Esophagus squamous epithelium (tissue), 5 donors: ENCODE measurements at places on chromosomes 7 and 10.
A peak's percentile ranks its signal among the peaks of the same experiment; 100 is the strongest.

DNA sequence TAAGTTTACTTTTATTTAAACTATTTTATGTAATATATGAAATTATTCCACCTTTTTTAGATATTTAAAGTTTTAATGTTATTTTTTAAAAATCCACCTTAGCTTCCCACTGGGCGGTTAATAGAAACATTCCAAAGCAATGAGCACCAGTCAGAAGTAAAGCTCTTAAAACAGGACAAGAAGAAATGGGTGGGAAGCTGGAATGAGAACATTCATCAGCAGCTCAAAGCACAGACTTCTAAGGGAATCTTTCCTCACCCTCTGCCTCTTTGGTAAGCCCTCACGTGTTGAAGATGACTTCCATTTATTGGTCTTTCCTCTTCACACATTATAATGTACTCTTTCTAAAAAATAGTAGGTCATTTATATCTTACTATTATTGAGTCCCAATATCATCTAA lies 3.1 kb downstream of the AGMO start:
- H3K36me3 ChIP-seq: no peaks in the 10 kb centered on the region
- no peaks in the 10 kb centered on the region for H3K27me3 ChIP-seq
- H3K4me3 ChIP-seq: no peak overlapping the region
- DNase-seq: no peak

DNA sequence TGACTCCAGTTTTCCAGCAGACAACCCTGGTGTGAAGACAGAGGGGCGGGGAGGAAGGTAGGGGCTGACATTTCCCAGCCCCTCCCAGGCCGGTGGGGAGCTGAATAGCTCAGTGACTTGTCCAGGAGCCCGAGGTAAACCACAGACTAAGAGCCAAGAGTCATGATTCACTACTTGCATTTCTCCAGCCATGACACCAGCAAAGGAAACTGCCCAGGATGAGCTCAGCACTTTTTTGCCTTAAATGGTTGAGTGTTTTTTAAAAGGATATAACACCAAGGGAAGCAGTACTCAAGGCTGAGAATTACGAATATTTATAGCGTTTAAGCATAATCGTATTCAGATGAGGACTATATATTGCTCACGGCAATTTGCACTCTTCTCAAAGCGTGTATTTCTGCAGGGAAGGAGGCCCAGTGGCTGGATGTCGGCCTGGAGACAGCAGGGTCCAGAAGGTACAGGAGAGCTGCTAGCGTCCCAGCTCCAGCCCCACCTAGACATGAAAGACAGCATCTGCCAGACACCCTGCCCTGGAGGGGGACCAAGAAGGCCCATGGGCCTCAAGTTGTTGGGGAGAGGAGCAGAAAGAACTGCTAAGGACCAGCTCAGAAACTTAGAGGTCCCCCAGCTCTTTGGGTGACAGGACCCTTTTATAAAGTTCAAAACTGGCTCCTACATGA lies 141.4 kb downstream of the GRID1 start:
- H3K4me1 ChIP-seq: no peaks in the 10 kb centered on the region
- H3K27ac ChIP-seq: no peak overlapping the region
- no peaks in the 10 kb centered on the region for H3K27me3 ChIP-seq
- no peak for DNase-seq
- H3K4me3 ChIP-seq: no peak overlapping the region

- no peak for DNase-seq
- H3K4me3 ChIP-seq: no peak overlapping the region
- H3K27me3 ChIP-seq: no peaks in the 10 kb centered on the region
- H3K36me3 ChIP-seq: peaks cover 7% of the 10 kb centered on the region
- no peaks in the 10 kb centered on the region for H3K4me1 ChIP-seq
Observed at GRCh38 chr10:119567978-119568377, 25.5 kb upstream of the RGS10 start.

DNA sequence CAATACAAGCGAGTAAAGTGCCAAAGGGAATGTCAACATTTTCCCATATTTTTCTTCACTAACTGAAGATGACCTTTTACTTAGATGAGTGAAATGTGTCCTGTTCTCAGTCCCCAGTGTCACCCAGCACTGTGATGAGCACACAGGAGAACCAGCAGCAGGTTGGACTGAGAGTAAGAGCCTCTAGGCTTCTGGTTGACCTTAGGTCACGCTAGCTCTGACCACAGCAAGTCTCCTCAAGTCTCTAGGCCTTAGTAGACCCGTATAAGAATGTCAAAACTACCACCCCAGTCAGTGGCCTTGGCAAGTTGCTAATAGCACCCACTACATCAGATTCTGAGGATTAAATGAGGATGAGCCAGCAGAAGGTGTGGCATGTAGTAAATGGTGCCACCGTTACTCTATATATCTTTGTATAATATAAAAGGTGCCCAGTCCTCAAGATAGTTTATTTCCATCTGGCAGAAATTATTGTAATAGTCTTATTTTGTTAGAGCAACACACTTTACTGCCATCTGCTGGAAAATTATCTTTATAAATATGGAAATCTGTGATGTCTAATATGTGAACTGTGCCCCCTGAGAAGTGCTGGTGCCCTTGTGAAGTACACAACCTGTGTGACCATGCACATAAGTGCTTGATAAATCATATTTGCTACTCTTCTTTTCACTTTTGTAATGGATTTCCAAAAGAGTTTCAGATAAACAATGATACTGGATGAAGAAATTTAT lies 75.7 kb downstream of the SPAG6 start:
- no peaks in the 10 kb centered on the region for H3K4me1 ChIP-seq
- DNase-seq: no peak
- H3K4me3 ChIP-seq: no peak overlapping the region
- H3K27ac ChIP-seq: no peak overlapping the region

GRCh38 chr7:157018328-157018996 lies 8.0 kb upstream of the MNX1 start:
- H3K36me3 ChIP-seq: no peaks in the 10 kb centered on the region
- H3K4me3 ChIP-seq: no peak overlapping the region
- peaks cover 17% of the 10 kb centered on the region for H3K4me1 ChIP-seq
- DNase-seq: no peak

GRCh38 chr7:108358553-108358952 lies 97.7 kb downstream of the NRCAM start:
- no peaks in the 10 kb centered on the region for H3K27me3 ChIP-seq
- no peak overlapping the region for H3K27ac ChIP-seq
- DNase-seq: no peak
- H3K4me3 ChIP-seq: no peak overlapping the region

GRCh38 chr10:88987243-88987725 lies 3.3 kb upstream of the FAS start:
- no peak for DNase-seq
- no peak overlapping the region for H3K4me3 ChIP-seq
- no peaks in the 10 kb centered on the region for H3K27me3 ChIP-seq
- H3K27ac ChIP-seq: peak overlapping the region; percentile 29
- H3K4me1 ChIP-seq: peaks cover 4% of the 10 kb centered on the region
- H3K36me3 ChIP-seq: no peaks in the 10 kb centered on the region

DNA sequence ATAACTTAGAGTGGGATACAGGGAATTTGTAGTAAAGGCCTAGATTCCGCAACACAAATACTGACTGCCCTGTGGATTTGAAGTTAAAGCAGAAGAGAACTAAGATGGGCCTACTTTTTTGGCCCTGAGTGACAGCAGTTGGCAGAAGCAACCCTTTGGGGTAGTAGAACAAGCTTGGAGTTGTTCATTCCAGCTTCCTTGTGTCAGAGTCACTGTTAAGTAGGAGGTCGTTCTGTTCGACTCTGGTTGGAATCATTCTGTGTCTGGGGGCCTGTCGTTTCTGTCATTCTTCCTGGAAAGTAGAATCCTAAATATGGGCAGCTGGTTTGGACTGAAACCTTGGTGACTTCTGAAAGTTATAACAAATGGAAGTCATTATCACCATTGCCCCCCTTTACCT lies 865.9 kb downstream of the LRMDA start:
- no peaks in the 10 kb centered on the region for H3K27me3 ChIP-seq
- no peak for DNase-seq
- H3K4me3 ChIP-seq: no peak overlapping the region
- H3K27ac ChIP-seq: no peak overlapping the region

DNA sequence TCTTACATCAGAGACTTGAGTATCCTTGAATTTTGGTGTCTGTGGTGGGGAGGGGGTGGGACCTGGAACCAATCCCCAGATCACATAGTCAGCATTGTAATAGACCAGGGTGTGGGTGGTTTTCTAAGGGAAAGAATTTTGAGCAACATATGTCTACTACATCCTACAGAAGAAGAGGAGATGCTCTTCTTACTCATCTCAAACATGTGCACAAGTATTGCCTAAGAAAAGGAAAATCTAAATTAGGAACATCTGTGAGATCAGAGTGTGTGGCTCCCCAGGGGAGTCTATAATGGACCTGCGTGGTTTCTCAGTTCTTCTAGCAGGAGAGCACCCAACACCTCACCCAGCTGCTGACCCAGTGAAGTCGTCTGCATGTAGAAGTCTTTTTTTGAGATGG lies 148.8 kb downstream of the CCDC3 start:
- peaks cover 7% of the 10 kb centered on the region for H3K4me1 ChIP-seq
- H3K36me3 ChIP-seq: no peaks in the 10 kb centered on the region
- H3K27ac ChIP-seq: no peak overlapping the region
- H3K27me3 ChIP-seq: no peaks in the 10 kb centered on the region
- no peak overlapping the region for H3K4me3 ChIP-seq

DNA sequence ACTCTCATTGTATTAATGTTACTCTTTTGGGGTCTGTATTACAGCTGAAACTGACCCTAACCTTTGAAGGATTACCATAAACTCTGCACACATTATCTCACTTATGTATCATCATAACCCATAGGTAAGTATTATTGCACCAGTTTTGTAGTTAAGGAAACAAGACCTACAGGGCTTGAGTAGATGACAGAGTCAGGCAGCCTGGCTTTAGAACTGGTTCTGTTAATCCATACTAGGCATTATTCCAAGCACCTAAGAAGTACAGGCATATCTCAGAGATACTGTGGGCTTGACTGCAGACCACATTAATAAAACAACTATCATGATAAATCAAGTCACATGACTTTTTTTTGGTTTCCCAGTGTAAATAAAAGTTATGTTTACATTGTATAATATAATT lies 17.1 kb upstream of the AKR1B1 start:
- no peaks in the 10 kb centered on the region for H3K36me3 ChIP-seq
- H3K4me1 ChIP-seq: peaks cover 6% of the 10 kb centered on the region

- no peaks in the 10 kb centered on the region for H3K27me3 ChIP-seq
- H3K4me3 ChIP-seq: no peak overlapping the region
- no peak overlapping the region for H3K27ac ChIP-seq
- no peaks in the 10 kb centered on the region for H3K36me3 ChIP-seq
- DNase-seq: no peak
- no peaks in the 10 kb centered on the region for H3K4me1 ChIP-seq
Observed at GRCh38 chr7:10268034-10268433, 705.6 kb upstream of the PHF14 start.

DNA sequence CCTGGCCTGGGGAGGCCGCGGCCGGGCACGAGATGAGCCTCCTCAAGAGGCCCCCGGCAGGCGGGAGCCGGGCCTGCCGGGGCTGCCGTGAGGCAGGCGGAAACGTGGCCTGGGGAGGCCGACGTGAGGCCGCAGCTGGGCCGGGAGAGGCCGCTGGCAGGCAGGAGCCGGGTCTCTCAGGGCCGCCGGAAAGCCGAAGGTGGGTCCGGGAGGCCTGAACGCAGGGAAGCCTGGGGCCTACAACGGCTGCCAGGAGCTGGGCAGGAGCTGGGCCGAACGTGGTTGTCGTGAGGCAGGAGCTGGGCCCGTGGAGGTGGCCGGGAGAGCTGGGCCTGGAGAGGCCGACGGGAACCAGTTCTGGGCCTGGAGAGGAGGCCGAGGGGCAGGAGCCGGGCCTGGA lies 171.9 kb downstream of the TPST1 start:
- H3K4me3 ChIP-seq: no peak overlapping the region
- H3K27me3 ChIP-seq: no peaks in the 10 kb centered on the region
- DNase-seq: no peak
- H3K36me3 ChIP-seq: peaks cover 5% of the 10 kb centered on the region
- no peaks in the 10 kb centered on the region for H3K4me1 ChIP-seq

- no peak overlapping the region for H3K27ac ChIP-seq
- no peaks in the 10 kb centered on the region for H3K4me1 ChIP-seq
- H3K27me3 ChIP-seq: no peaks in the 10 kb centered on the region
- no peaks in the 10 kb centered on the region for H3K36me3 ChIP-seq
Observed at GRCh38 chr10:110363572-110364411, 59.1 kb upstream of the SMNDC1 start.

DNA sequence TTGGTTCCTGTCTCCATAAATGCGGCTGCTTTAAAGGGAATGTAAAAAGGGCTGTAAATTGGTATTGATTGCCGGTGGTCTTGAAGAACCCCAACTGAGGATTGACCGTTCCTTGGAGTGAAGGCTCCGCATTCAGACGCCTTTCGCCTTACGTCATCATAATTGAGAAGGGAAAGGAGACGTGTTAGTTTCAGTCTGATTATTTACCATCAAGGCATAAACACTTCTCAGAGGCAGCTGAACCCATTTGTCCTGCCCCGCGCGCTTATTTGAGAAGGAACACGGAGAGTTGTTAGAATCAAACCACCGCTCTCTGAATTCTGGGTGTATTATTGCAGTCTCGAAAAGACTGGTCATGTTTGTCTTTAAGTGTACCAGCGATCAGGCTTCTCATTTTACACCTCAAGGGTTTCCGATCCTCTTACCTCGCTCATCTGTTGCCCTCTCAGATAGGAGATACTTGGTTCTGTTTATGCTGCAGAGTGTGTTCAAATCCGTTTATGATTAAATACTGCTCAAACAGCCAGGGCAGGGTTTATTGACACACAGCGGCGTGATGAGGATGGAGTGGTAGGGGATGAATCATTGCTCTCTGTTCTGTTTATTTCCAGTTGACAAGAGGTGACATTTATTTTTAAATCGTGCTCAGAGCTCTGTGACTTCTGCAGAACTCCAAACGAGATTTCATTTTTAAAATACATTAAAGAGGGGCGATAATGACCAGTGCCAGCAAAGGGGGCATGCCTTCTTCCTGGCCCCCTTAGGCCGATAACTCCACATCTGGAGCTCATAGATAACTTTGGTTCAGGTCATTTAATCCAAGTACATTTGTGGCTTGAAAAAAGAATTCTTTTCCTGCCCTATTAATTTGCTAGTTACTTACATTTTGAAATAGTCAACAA lies 30.4 kb downstream of the FOXK1 start:
- no peaks in the 10 kb centered on the region for H3K36me3 ChIP-seq
- H3K4me1 ChIP-seq: peaks cover 37% of the 10 kb centered on the region
- no peaks in the 10 kb centered on the region for H3K27me3 ChIP-seq
- no peak for DNase-seq
- no peak overlapping the region for H3K27ac ChIP-seq

- H3K4me3 ChIP-seq: no peak overlapping the region
- no peak overlapping the region for H3K27ac ChIP-seq
- no peaks in the 10 kb centered on the region for H3K36me3 ChIP-seq
- H3K27me3 ChIP-seq: no peaks in the 10 kb centered on the region
- no peaks in the 10 kb centered on the region for H3K4me1 ChIP-seq
- no peak for DNase-seq
Observed at GRCh38 chr7:84339306-84339705, 144.7 kb upstream of the SEMA3A start.

GRCh38 chr7:148699782-148700629 lies 1.3 kb downstream of the CUL1 start:
- peak overlapping the region; percentile 85 for H3K4me3 ChIP-seq
- H3K36me3 ChIP-seq: no peaks in the 10 kb centered on the region
- H3K27me3 ChIP-seq: no peaks in the 10 kb centered on the region
- no peak for DNase-seq
- peaks cover 61% of the 10 kb centered on the region for H3K4me1 ChIP-seq

- no peaks in the 10 kb centered on the region for H3K4me1 ChIP-seq
- no peak overlapping the region for H3K27ac ChIP-seq
- no peak overlapping the region for H3K4me3 ChIP-seq
- no peak for DNase-seq
- H3K27me3 ChIP-seq: no peaks in the 10 kb centered on the region
- H3K36me3 ChIP-seq: no peaks in the 10 kb centered on the region
Observed at GRCh38 chr10:78212786-78213175, 179.1 kb downstream of the RPS24 start.

- H3K4me1 ChIP-seq: no peaks in the 10 kb centered on the region
- H3K27ac ChIP-seq: no peak overlapping the region
- no peak overlapping the region for H3K4me3 ChIP-seq
- no peaks in the 10 kb centered on the region for H3K27me3 ChIP-seq
- no peak for DNase-seq
- no peaks in the 10 kb centered on the region for H3K36me3 ChIP-seq
Observed at GRCh38 chr7:6139189-6139996, 108.2 kb downstream of the ANKRD61 start.
